KBM-7 (cell line): ENCODE measurements at places on chromosomes 5 and 9.

GRCh38 chr9:120395376-120395775, 184.6 kb downstream of the CDK5RAP2 start:
- no peak for DNase-seq

GRCh38 chr9:132422574-132422973, 12.6 kb downstream of the CFAP77 start:
- DNase-seq, result no peak

DNA sequence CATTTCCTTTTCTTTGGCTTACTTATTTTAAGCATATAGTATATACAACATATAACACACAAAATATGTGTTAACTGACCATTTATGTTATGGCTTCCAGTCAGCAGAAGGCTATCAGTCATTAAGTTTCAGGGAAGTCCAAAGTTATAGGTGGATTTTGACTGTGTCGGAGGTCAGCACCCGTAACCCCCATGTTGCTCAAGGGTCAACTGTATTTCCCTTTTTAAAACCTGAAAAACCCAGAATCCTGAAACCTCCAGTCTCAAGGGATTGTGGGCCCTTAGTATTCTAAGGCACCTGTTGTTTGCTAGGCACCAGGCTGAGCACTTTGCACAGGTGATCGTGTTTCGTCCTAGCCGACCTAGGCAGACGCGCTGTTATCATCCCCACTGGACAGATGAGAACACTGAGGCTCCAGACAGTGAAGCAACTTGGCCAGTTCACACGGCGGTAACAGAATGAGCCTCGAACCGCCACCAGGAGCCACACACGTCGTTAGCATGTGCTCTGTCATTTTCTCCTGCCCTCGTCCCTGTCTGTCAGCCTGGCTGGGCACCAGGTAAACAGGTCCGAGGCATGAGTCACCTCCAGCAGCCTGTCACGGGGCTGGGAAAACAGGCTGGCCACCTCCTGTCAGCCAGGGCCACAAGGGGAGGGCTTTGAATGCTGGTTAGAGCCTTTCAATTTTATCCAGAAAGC, 39.9 kb downstream of the DUSP1 start:
- no peak for DNase-seq

- DNase-seq, result no peak
These were observed 69.6 kb downstream of the FBXL17 start for GRCh38 chr5:108312258-108312657.

DNA sequence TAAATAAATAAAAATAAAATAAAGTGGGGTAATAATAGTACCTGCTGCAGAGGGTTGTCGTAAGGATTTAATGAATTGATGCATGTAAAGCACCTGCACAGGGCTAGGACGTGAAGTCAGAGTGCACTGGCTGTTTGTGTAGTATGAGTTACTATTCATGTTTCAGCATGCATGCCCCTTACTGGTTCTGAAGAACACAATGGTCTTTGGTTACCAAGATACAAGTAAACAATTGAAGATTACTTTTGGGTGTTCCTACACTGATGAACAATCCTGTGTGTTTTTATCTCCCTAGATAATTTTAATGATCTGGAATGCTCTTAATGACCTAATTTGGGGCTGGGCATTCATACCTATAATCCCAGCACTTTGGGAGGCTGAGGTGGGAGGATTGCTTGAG, 23.2 kb upstream of the PRRC2B start:
- no peak for DNase-seq
